ENCODE measurements at places on chromosomes 6 and 20.

- no peak for DNase-seq
Measured at GRCh38 chr20:53828088-53828681, 234.5 kb upstream of the ZNF217 start.

GRCh38 chr6:157550114-157550989 is 169.4 kb downstream of the ZDHHC14 start:
- DNase-seq = no peak

DNA sequence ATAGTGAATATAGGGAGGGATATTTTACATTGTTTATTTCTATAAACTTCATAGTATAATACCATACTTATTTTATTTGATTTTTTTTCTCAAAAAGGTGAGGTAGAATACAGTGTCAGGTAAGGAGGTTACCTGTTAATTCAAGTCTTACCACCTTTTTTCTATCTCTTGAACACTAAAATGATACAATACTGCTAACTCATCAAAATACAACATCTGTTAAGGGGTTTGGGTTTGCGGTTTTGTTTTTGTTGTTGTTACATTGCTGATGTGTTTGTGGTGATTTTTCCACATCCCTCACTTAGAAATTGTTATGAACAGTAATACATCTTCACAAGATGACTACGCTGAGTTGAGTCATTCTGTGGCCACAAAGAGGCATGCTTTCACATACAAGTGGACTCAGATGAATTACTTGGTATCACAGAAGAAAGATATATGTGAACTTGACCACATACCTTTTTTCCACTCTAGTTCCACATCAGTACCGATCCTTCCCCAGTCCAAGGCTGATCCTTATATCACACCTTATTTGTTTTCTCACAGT is 139.4 kb upstream of the ID4 start:
- DNase-seq = no peak

DNA sequence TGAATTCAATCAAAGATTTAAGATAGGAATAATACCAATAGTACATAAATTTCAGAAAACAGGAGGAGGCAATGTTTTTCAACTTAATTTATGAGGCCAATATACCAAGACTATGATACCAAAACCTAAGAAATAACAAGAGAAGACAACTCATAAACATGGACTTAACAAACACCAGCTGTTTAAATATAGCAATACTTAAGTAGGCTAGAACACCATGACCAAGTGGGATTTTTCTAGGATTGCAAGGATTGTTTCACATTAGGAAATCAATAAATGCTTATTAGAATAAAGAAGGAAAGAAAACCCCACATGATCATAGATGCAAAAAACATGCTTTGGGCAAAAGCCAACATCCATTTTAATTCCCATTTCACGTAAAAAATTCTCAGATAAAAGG is 355.1 kb downstream of the EPM2A start:
- DNase-seq = no peak
